Tongue (tissue), 3 donors: ENCODE measurements at places on chromosomes 12 and 14. TPM values are rescaled to one million over a fixed set of nuclear protein-coding genes. Genes with fewer than 3 reads are reported as not detected.

The SDR9C7 gene
- total RNA-seq: 0.51 TPM

The SYNDIG1L gene
- total RNA-seq: not detected

- DNase-seq: no peak
These were observed 42.6 kb upstream of the PTPRR start for GRCh38 chr12:70963081-70963660.

- DNase-seq: no peak
These were observed 303.5 kb downstream of the EGLN3 start for GRCh38 chr14:33647385-33647786.

GRCh38 chr14:51087031-51087441, 7.9 kb downstream of the TRIM9 start:
- DNase-seq: no peak

GRCh38 chr12:24820872-24821271, 128.0 kb downstream of the BCAT1 start:
- DNase-seq: no peak

The LHX5 gene
- total RNA-seq: not detected

GRCh38 chr12:14769466-14769968, 33.8 kb downstream of the WBP11 start:
- peak; percentile 68 for DNase-seq

DNA sequence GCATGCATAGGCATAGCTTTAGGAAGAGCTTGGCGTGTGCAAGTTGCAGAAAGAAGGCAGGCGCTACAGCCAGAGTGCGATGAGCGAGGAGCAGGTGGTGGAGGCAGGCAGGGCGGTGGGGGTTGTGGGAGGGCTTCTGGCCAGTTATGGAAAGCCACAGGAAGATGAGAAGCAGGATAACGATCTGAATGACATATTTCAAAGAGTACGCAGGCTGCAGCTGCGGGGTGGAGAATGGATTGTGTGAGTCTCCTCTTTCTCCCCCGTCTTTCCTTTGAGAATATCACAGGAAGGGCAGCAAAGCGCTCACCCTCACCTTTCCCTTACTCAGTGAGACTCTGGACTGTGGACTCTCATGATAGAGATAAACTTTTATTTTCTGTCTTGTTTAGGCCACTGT, 48.7 kb upstream of the PLXNC1 start:
- peak; percentile 80 for DNase-seq

DNA sequence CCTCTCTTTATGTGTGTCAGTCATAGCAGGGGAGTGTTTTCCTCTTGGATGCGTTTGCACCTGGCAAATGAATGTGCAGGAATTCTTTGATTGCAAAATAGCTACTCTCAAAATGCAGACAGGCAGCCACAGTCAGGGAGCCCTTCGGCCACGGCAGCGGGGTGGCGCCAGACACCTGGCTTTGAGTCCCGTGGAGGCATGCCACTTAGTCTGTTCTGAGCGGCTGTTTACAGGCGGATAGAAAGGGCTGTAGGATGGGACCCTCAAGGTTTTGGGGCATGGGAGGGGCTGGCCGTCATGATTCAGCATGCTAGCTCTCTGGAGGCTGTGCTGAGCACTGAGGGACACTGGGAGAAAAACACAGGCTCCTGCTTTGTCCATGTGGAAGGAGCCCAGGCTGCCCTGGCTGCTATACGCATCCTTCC, 117.1 kb downstream of the SLC25A47 start:
- DNase-seq: peak; percentile 86

The NDRG2 gene
- 230 TPM for total RNA-seq
